ENCODE measurements at places on chromosomes 3 and 15.
A peak's percentile ranks its signal among the peaks of the same experiment; 100 is the strongest.

GRCh38 chr3:193905541-193906396, 230.2 kb upstream of the HES1 start:
- DNase-seq: no peak

DNA sequence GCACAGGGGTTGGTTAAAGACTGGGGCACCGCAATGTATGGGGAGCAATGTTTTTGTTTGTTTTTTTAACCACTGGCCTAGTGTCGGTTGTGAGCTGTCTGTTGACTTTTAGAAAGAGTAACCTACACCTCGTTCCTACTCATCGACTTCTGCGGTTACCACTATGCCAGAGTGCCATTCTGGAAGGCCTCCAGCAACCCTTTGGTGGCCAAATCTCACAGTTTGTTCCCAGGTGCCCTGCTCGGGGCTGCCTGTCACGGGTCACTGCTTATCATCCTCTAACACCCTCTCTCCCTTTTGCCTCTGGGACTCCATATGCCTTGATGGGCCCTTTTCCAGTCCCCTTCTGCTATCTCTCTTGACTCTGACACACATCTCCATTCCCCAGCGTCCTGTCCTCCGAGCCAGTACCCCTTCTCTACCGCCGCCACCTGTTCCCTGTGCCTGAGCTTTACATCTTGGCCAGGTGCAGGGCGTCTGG, 290.4 kb upstream of the C2CD4B start:
- no peak for DNase-seq

GRCh38 chr3:45583021-45583851, 11.3 kb upstream of the LIMD1 start:
- DNase-seq: peak; percentile 59

DNA sequence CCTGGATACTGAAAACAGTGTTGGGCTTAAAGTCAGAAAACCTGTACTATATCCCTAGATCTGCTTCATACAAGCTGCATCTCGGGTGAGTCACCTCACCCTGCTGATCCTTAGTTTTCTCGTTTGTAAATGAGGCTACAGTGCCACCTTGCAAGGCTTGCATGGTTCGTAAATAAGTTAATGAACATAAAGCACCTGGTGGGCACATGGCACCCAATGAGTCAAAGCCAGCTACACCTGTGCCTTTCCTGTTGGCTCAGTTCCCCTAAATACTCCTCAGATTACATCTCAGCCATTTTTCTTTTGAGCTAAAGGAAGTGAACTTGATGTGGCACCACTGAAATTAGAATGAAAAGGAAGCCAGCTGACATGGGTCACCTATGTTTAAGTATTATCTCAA, 26.5 kb downstream of the RTP1 start:
- no peak for DNase-seq

All from DMS 273 treated with DMSO at 0.1 percent for 48 hours (cell line).